ENCODE measurements at places on chromosomes 5 and 9.

DNA sequence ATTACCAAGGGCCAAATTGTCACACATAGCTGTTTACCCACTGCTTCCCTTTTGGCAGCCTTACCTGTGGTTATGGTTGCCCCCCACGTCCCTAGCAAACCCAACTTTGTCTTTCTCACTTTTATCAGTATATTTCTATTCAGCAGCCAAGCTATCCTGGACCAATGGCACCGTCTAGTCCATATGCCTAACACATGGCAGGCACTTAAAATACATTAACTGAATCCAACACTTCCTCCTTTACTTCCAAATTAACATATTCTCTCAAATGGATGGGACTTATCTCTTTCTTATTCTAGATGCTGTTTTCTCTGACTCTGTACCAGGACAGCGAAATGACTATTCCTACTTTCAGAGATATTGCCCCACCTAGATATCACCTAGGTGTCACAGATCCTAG lies 50.9 kb upstream of the SLC44A1 start:
- DNase-seq, result no peak

DNA sequence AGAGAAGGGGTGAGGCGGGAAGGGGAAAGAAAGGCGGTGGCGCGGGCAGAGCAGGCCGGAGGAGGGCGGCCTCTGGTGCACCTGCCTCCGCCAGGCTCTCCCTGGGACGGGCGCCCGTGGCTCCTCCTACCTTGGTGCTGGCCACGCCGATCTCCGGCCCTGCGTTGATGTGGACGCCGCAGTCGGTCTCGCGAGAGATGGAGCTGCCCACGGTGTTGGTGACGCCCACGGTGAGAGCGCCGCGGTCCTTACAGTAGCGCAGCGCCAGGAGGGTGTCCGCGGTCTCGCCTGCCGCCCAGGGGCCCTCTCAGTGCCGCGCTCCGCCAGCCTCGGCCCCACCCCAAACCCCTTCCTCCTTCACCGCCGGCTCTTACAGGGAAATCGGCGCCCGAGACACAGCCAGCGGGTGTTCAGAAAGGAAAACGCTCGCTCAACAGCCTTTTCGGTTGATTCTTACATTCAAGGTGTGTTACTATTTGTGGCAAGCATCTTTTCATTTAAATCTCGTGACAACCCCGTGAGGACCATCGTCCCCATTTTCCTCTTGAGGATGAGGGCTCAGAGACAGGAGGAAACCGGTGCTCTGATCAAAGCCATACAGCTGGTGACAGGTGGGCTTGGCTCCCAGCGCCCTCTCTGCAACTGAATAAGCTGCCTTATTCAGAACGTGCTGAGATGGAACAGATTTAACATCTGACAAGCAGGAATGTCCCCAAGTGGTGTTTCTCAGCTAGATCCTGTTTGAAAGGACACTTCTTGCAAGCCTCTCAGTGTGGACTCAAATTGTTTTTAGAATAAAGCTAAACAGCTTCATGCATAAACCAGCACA lies 22.0 kb upstream of the MAPK9 start:
- DNase-seq, result no peak

DNA sequence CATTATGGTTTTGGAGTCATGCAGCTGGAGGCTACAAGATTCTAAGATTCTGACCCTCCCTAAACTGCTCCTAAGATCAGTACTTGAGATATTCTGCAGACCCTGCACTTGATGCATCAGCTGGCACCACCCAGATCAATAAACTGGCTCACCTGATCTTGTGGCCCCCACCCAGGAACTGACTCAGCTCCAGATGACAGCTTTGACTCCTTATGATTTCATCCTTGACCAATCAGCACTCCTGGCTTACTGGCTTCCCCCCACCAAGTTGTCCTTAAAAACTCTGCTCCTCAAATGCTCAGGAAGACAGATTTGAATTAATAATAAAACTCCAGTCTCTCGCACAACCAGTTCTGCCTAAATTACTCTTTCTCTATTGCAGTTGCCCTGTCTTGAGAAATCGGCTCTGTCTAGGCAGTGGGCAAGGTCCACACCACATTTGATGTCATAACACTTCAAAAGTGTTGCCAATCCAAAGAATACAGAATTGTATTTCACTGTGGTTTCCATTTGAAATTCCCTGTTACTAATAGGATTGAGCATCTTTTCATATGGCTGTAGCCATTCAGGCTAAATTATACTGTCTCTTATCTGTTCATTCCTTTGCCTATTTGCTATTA lies 14.8 kb upstream of the SLC30A5 start:
- DNase-seq, result no peak

- DNase-seq, result no peak
These were observed 217.5 kb downstream of the CDK5RAP2 start for GRCh38 chr9:120362446-120362845.

GRCh38 chr5:37722236-37723161 lies 117.3 kb downstream of the GDNF start:
- no peak for DNase-seq

GRCh38 chr5:139605887-139606286 lies 42.3 kb upstream of the CXXC5 start:
- no peak for DNase-seq

DNA sequence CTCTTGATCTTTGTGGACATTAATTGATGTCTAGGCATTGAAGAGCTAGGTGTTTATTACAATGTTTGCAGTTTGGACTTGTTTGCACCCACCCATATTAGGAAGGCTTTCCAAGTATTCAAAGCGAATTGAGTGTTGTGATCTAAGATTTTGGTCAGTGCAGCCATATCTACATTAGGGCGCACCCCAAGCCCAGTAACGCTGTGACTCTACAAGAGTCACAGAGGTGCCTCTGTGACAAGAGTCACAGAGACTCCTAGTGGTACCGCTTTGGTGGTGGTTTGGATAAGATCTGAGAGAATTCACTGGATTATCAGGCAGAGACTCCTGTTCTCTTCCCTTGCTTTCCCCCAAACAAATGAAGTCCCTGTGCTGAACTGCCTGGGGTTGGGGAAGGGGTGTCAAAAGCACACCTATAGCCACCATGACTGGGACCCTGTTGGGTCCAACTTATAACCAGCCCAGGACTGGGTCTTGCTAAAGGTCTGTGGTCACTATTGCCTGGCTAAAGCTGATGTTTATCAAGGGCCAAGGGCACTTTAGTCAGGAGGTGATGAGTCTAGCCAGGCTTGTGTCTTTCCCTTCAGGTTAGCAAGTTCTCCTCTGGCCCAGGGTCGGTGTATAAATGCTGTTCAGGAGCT lies 114.1 kb upstream of the RIOK2 start:
- DNase-seq, result peak; percentile 57

DNA sequence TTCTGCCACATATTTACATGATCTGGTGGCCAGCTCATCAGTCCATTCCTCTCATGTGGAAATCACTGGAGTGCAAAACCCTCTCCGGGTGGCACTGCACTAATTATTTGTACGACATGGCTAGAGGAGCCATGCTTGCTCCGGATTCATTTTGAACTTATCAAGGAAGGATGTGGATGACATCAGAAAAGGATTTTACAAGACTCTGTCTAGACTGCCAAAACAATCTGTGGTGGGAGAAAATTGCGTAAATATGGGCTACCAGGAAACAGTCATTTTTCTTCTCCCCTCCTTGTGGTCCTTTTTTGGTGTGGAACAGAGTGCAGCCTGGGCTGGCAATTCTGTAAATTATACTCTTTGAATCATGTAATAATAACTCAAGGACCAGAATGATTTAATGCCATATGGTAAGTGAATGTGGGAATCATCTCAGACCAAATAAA lies 123.4 kb upstream of the IFNE start:
- no peak for DNase-seq

- no peak for DNase-seq
These were observed 3.7 kb upstream of the LCN2 start for GRCh38 chr9:128145536-128145935.

GRCh38 chr5:612498-613424 lies 621 bp downstream of the CEP72 start:
- no peak for DNase-seq

DNA sequence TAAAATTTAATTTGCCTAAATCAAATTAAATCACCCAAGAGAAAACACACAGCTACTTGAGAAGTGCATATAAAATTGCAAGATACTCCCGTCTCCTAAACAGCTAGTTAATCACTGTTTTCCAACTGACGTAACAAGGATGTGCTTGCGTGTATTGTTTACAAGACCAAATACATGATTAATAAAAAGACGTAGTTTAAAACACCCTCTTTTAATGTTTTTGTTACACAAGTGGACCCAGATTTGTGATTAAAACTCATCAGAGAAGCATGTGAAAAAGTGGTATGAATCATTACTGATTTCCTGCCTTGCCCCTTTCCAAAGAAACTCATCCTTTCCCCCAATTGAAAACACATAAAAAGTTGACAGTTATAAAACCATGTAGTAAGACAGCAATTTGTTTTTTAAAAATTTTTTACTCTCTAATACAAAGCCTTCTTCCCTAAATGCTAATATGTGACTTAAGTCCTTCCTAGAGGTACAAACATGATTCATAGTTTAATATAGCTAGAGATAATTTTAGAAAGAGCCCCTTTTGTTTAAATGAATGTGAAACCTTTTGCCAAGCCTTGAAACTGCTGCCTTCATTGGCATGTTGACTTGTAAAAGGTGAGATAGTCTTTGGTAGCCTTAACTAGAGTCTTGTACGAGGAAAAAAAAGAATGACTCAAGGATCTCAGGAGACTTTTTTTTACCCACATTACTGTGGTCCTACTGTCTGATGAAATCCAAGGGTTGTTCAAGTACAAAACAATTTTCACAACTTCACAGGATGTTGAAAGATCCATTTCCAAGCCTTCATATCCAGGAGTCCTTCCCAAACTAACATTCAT lies 61.4 kb upstream of the FST start:
- no peak for DNase-seq

GRCh38 chr5:9625286-9625685 lies 4.9 kb downstream of the TAS2R1 start:
- DNase-seq, result no peak

- DNase-seq, result no peak
These were observed 98.9 kb upstream of the CPEB4 start for GRCh38 chr5:173789031-173789920.

DNA sequence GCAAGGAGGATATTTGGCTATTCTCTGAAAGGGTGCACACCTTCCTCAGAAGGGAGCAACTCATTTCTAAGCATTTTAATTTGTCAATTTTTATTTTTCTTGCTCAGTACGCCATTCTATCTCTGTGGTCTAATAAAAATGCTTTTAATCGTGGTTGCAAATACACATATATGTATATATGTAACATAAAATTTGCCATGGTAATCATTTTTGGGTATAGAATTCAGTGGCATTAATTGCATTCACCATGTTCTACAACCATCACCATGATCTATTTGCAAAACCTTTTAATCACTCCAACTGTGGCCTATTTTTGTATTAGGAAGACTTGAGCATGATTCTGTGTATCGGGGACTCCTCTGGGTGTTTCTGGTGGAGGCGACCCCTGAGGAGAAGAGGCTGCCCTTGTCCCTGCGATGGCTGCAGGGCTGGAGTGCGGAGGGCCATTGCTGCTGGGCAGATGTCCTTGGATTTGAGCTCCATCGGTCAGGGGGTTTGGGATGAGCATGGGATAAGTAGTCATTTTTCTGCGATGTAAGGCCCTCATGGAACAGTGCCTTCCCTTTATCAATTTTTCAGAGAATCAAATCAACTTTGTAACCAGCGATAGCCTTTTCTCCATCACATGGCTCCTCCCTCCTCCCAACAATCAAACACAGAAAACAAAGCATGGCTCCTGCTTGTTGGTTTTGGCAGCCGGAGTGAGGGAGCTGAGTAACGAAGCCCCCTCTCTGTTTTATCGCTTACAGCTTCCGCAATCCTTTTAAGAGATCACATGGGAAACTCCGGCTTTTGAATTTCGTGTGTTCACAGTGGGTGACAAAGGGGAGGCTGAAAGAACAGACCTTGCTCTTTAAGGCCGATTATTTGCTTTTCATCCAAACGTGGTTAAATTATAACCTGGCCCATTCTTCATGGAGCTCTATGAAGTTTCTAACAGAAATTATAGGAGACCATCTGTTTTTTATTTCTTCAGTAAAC lies 187.3 kb downstream of the TENT4A start:
- no peak for DNase-seq

DNA sequence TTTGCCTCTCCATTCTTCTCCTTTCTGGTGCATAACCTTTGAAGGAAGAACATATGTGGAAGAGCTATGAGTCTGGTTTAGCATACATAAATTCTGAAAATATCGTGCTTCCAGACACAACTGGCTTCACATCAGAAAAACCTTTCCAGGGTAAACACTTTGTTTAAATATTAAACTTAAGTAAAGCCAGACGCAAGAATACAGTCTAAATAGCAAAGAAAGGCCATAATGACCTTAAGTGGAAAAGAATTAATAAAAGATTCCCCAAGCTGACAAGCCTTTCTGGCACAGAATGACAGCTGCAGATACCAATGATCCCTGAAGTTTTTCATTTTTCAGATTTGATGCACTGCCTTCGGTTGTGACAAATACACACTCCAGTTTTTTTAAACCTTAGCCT lies 13.5 kb upstream of the TSSK1B start:
- DNase-seq, result no peak

DNA sequence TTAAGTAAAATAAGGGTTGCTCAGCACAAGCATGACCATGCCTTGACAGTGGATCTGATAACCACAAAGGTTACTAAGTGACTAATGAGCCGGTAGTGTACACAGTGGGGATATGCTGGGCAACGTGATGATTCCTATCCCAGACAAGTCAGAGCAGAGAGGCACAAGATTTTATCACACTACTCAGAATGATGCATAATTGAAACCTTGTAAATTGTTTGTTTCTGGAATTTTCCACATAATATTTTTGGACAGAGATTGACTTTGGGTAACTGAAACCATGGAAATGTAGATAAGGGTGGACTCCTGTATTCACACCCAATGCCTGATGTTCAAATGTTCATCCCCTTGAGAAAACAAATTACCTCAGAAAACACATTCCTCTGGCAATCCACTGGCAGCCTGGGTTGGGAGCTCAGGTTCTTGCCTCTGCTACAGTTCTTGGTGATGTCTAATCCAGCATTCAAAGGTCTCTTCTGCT lies 16.2 kb upstream of the ERAP1 start:
- no peak for DNase-seq

DNA sequence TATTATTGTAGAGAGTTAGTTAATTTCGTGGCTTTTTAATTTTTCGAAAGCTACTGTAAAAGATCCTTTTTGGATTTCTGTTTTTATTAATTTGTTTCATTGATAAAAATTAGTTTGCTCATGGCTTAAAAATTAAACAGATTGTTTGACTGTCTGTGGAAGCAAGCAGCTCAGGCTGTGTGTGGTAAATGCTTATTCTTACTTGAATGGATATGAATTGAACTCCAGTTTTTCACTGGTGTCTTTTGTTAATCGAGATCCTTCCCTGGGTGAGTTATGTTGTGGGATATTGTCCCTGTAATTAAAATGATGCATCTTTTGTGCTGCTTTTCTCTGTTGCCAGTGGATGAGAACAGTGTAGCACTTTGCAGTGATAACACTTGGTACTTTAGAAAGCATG lies 75.3 kb downstream of the PIK3R1 start:
- DNase-seq, result no peak
